ENCODE measurements at places on chromosomes 16 and 17.

DNA sequence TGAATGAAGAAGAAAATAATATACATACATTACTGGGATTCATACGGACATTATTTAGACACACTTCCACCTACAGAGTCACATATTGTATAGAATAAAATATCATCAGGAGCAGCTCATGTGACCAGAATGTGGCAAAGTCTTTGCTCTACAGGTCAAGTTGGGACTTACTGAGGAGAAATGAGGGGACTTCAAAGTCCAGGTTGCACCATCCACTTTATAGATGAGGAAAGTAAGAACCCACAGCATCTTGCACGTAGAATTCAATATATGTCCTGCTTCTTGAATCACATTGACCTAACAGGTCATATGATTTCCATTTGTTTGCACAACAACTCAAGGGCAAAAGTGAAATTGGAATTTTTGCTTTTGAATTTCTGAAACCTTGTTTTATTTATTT lies 524.3 kb downstream of the WWOX start:
- no peak for DNase-seq

GRCh38 chr16:29927070-29927905 lies 1.3 kb upstream of the KCTD13 start:
- DNase-seq = no peak

- DNase-seq = no peak
Observed at GRCh38 chr17:51617986-51618385, 357.6 kb downstream of the UTP18 start.

DNA sequence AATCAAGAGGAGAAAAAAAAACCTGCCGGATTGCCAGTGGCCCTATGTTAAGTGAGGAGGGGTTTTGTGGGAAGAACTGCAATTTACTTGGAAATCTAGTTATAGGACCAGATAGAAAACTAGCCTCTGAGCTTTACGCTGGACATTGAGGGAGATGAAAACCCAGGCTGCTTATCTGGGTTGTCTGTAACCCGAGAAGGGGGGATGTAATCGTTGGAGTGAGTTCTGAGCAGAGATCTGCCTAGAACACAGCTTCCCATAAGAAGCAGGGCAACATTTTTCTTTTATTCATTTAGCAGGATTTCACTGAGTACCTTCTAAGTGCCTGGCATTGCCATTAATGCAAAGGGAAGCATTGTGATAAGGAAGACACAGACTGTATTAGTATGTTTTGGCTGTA lies 70.6 kb downstream of the KATNIP start:
- no peak for DNase-seq

GRCh38 chr16:72740347-72740746 lies 307.6 kb downstream of the ZFHX3 start:
- DNase-seq = no peak

- no peak for DNase-seq
Observed at GRCh38 chr16:48184681-48185080, 28.9 kb upstream of the ABCC12 start.

DNA sequence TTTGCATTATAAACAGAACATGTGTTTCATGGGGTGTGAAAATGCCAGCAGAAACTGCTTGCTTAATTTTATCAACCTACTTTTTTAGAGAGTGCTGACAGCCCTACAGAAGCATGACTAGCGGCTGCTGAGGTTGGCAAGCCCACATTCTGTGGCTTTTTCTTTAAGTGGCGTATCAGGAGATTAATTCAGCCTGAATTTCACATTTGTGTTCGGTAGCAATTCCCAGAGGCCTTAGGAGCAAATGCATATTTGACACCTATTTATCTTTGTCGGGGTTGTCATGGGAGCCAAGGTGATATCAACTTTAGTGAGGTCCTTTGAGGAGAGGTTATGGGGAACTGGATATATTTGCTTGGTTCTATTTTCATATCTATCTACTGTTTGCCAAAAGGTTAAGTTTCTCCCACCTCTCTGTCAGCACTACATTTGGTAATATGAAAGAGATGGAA lies 140.9 kb downstream of the KCNJ2 start:
- DNase-seq = no peak

- no peak for DNase-seq
Observed at GRCh38 chr17:11742886-11743285, 144.6 kb downstream of the DNAH9 start.

DNA sequence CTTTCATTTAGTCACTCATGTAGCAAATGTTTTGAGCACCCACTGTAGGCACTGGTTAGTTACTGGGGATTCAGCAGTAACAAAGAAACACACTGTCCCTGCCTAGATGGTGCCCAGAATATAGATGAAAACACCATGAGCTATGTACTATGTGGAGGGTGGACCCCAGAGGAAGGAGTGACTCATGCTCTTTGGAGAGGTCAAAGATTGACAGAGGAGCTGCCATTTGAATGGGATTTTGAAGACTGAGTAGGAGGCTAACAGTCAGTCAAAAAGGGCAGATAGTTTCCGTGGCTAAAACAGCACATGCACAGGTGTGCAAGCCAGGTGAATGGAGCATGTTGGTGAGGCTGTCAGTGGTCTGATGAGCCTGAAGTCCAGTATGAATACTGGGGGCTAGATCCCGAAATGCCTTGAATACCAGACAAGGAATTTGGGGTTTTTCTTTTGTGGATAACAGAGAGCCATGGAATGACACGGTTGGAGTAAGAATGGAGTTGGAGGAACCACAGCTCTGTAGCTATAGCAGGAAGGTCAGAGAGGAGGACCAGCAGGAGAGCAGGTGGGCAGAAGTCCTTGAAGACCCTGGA lies 6.1 kb downstream of the IL21R start:
- no peak for DNase-seq

- DNase-seq = no peak
Observed at GRCh38 chr16:68884401-68884800, 41.1 kb downstream of the TANGO6 start.

DNA sequence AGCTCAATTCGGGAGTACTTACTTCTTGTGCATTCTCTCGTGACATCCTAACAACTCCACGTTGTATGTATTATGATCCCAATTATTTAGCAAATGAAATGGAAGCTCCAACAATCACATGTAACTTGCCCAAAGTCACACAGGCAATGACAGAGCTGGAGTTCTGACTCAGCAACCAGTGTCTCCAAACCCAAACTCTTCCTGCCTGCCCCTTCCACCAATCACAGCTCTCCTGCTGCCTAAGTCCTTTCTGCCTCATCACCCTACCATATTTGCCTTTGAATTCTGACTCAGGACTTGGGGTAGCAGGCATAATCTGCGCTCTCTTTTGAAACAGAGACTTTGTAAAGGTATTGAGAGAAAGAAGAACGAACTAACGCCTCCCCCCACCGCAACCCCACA lies 245.2 kb upstream of the MAF start:
- DNase-seq = no peak

DNA sequence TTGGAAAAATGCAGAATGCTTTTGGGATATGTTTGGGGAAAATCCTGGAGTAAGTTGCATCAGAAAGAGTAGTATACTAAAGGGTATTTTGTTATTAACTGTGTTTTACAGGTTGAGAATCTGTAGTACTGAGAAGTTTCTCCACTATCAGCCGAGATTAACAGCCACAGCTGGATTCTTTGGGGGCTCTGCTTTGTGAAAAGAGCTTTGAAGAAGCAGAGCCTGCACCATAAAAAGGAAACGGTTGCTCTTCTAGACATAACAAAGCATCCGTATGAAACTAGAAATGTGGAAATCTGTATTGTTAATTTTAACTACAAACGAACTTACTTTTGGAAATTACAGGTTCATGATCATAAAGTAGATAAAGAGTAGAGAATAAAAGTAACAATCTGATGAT lies 5.3 kb downstream of the NLK start:
- DNase-seq = no peak

DNA sequence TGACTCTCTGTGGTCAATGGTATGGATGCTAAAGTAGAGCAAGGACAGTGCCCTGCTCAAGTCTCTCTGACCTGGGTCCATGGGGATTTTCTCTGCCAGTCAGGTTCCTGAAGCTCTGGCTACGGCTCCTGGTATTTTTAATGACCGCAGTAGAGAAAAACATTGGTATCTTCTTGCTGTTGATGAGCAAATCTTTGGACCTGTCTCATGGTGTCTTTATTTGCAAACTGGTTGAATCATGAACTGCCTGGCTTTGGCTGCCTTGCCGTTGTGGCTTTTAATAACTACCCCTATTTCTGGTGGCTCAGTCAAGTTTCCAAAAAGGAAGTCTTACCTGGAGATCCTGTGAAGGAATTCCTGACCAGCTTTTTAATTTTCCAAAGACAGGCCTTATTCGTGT lies 8.7 kb downstream of the FAM234A start:
- no peak for DNase-seq

- DNase-seq = no peak
Observed at GRCh38 chr17:80233202-80233601, 13.0 kb downstream of the SLC26A11 start.

- DNase-seq = no peak
Observed at GRCh38 chr16:2988590-2989099, 8.4 kb upstream of the PKMYT1 start.

- no peak for DNase-seq
Observed at GRCh38 chr16:70159355-70160348, 13.9 kb upstream of the CLEC18C start.

GRCh38 chr16:83220066-83220465 lies 587.7 kb upstream of the HSBP1 start:
- DNase-seq = no peak

- no peak for DNase-seq
Observed at GRCh38 chr17:1267471-1267943, 2.7 kb upstream of the BHLHA9 start.

GRCh38 chr17:74309902-74310301 lies 16.1 kb upstream of the KIF19 start:
- no peak for DNase-seq

- no peak for DNase-seq
Observed at GRCh38 chr17:17636272-17636885, 44.9 kb upstream of the PEMT start.

DNA sequence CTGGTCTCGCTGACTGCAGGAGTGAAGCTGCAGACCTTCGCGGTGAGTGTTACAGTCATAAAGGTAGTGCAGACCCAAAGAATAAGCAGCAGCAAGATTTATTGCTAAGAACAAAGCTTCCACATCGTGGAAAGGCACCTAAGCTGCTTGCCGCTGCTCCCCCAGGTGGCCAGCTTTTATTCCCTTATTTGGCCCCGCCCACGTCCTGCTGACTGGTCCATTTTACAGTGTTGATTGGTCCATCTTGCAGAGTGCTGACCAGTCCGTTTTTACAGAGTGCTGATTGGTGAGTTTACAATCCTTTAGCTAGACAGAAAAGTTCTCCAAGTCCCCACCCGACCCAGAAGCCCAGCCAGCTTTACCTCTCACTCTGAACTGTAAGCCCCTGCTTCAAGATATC lies 227.8 kb downstream of the ABCC12 start:
- DNase-seq = no peak

- no peak for DNase-seq
Observed at GRCh38 chr17:44010966-44011647, 3.7 kb downstream of the TMEM101 start.

DNA sequence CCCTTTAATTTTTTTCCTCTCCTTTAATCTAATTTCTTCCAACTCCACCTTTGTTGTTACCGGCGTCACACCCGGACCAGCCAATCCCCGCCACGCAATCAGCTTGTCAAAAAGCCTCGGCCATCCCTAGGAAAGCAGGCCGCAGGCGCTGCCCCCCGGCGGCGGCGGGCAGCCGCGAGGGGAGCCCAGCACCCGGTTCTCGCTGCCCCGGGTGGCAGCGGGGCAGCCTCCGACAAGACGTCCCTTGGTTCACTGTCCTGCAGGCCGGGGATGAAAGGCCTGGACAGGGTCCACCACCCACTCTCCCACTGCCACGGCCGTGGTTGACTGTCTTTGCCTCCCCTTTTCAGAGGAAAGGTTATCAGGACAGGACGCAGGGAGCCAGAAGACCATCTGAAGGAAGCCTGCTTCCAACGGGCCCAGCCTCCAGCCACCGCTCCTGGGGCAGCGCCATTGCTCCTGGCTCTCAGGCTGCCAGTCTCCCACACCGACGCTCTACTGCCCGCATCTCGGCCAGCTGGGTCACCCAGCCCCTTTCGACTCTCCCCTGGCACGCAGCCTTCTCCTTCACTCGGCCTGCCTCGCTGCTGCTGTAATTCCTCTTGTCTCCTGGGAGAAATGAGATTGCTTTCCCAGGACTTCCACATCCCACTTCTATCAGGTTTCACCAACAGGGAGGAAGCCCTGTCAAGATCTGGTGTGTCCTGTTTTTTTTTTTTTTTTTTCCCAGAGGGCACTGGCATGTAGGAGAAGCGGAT lies 2.8 kb upstream of the UBTF start:
- no peak for DNase-seq

All from vagina (tissue), 2 donors.